ENCODE measurements at places on chromosomes 6 and 20. TPM values are rescaled to one million over a fixed set of nuclear protein-coding genes. Genes with fewer than 3 reads are reported as not detected.

Gene CCN5
- total RNA-seq: 112 TPM

DNA sequence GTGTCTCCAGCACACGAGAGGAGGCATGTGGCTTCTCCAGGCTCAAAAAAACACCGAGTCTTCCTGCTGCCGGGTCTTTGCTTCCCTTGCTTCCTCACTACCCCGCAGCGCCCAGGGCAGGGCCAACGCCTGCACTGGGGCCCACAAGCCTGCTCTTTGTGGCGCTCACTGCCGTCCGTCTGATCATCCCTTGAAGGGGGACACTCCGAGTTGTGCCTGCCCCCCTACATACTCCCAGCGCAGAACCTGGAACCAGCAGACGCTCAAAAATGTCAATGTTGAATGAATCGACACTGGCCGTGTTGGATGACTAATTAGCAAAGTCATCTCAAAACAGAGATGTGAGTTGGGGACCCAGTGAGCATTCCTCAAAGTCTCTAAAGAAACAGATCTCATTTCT is 8.1 kb upstream of the ARFGAP1 start:
- H3K36me3 ChIP-seq: no peaks in the 10 kb centered on the region
- no peaks in the 10 kb centered on the region for H3K4me1 ChIP-seq
- no peak overlapping the region for H3K27ac ChIP-seq
- H3K4me3 ChIP-seq: no peak overlapping the region
- H3K27me3 ChIP-seq: peaks cover 49% of the 10 kb centered on the region

- no peaks in the 10 kb centered on the region for H3K36me3 ChIP-seq
- no peak for DNase-seq
- no peak overlapping the region for H3K4me3 ChIP-seq
- H3K4me1 ChIP-seq: peaks cover 42% of the 10 kb centered on the region
- H3K27me3 ChIP-seq: no peaks in the 10 kb centered on the region
- peak overlapping the region; percentile 44 for H3K27ac ChIP-seq
These were observed 71.9 kb downstream of the TMEM170B start for GRCh38 chr6:11609324-11610071.

Gene FAM83C
- not detected for total RNA-seq

DNA sequence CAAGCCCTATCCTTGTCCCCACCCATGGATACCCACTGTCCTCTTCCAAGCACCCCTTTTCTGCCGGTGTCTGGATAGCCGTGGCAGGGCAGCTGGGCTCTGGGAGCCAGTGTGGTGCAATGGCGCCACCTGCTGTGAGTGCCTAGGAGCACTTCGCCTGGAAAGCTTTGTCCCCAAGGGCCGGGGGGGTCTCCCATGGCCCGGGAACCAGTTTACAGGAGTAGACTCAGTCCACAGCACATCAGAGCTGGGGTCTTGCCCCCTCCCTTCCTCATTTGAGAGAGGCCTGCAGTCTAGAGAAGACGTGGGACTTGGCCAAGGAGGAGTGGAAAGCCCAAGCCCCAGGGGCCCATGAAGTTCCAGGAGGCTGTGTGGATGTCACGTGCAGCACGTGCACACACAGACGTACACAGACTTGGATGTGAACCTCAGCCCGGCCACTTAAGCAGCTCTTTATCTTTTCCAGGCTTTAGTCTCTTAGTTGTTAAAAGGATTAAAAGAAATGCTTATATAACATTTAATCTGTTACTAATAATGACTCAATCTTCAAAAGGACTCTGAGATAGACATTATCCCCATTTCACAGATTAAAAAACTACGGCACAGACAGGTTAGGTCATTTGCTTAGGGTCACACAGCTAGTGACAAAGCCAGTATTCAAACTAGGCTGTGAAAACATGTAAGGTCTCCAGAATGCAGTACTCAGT is 40.9 kb upstream of the CDH22 start:
- no peaks in the 10 kb centered on the region for H3K27me3 ChIP-seq
- H3K4me3 ChIP-seq: no peak overlapping the region
- no peaks in the 10 kb centered on the region for H3K4me1 ChIP-seq
- no peak overlapping the region for H3K27ac ChIP-seq
- no peak for DNase-seq

GRCh38 chr6:18260448-18261106 is 3.8 kb downstream of the DEK start:
- peaks cover 27% of the 10 kb centered on the region for H3K36me3 ChIP-seq
- H3K27me3 ChIP-seq: no peaks in the 10 kb centered on the region
- H3K27ac ChIP-seq: peak overlapping the region; percentile 9
- peaks cover 15% of the 10 kb centered on the region for H3K4me1 ChIP-seq
- no peak overlapping the region for H3K4me3 ChIP-seq

- peaks cover 32% of the 10 kb centered on the region for H3K4me1 ChIP-seq
- peaks cover 54% of the 10 kb centered on the region for H3K27me3 ChIP-seq
- H3K4me3 ChIP-seq: peak overlapping the region; percentile 48
- DNase-seq: peak; percentile 72
- H3K36me3 ChIP-seq: no peaks in the 10 kb centered on the region
These were observed 20.0 kb upstream of the NFATC2 start for GRCh38 chr20:51562332-51563173.

DNA sequence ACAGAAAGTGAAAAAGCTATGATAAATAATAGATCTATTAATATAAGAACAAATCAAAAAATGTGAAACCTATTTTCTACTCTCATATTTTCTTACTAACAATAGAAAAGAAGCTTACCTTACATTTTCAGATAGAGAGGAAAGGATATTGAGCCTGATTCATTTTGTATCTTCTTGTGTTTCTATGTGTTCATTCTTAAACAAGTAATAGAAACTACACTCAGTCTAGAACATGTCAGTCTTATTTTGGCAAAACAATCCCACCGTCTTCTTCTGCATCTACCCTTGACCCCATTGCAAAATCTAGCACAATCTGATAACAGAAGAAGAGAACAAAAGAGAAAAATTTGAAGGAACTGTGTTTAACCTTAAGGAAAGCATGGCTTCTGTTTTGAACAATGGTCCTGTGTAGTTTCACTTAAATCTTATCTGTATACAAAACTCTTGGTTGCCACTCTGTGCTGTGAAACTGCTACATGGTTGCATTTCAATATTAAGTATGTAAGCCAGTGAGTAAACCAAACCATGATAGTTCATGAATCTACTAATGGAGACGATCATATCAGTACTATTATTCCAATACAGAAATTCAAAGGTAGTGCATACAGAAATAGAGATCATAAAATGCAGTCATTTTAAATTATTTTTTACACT is 69.5 kb upstream of the LGSN start:
- H3K4me3 ChIP-seq: no peak overlapping the region
- H3K27me3 ChIP-seq: no peaks in the 10 kb centered on the region
- H3K36me3 ChIP-seq: no peaks in the 10 kb centered on the region
- no peaks in the 10 kb centered on the region for H3K4me1 ChIP-seq

Gene RHAG
- total RNA-seq: not detected

Gene CD93
- 160 TPM for total RNA-seq

- H3K4me1 ChIP-seq: peaks cover 68% of the 10 kb centered on the region
- no peak overlapping the region for H3K27ac ChIP-seq
- DNase-seq: peak; percentile 69
- H3K4me3 ChIP-seq: no peak overlapping the region
These were observed 5.1 kb downstream of the RREB1 start for GRCh38 chr6:7112741-7113313.

DNA sequence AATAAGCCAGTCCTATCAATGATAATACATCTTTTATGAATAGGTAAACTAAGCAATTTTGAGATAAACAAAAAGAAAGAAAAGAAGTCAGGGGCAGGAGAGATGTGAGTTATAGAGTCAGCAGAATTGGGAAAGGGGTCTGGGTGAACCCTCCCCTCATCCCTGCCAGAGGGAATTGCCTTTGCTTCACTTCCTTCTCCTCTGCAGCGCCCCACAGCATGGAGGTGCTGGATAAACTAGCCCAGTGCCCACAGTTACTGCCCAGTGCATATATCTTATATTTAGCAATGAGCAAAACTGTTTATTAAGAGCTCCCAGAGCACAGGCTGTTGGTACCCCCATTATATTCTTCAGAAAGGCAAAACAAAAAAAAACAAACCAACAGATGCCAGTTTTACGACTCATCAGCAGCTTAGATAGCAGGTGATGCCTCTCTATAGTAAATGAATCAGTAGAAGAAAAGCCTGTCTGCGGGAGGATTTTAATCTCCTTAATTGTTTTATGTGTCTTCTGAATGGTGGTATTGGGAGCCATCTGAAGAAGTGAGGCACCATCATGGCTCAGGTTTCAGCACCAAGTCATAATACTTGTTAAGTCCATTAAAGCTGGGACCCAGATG is 419.2 kb downstream of the EPM2A start:
- H3K4me1 ChIP-seq: no peaks in the 10 kb centered on the region
- H3K36me3 ChIP-seq: no peaks in the 10 kb centered on the region
- H3K4me3 ChIP-seq: no peak overlapping the region

- H3K36me3 ChIP-seq: no peaks in the 10 kb centered on the region
- no peak overlapping the region for H3K27ac ChIP-seq
- no peak overlapping the region for H3K4me3 ChIP-seq
- H3K27me3 ChIP-seq: no peaks in the 10 kb centered on the region
- H3K4me1 ChIP-seq: no peaks in the 10 kb centered on the region
These were observed 326.7 kb upstream of the NOX3 start for GRCh38 chr6:155782320-155782731.

GRCh38 chr20:61449916-61450315 is 197.9 kb downstream of the CDH4 start:
- no peak overlapping the region for H3K27ac ChIP-seq
- H3K4me1 ChIP-seq: no peaks in the 10 kb centered on the region
- no peak for DNase-seq

DNA sequence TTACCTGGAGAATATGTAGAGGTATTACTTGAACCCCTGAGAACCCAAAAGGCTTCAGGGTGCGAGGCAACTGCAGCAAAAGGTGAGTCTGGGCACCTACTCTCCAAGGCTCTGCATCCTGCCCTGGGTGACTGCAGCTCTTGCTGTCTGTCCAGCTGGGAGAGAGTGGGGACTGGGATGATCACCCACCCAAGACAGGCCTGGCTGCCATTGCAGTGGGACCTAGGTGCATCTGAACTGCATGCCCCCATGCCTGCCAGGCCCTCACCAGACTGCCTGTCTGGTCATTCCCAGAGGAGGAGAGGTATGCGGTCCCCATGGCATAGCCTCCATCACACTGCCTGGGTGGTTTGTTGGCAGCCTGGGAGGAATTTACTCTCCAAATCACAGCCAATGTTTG is 563.9 kb downstream of the TFAP2A start:
- DNase-seq: no peak
- no peaks in the 10 kb centered on the region for H3K4me1 ChIP-seq
- H3K27ac ChIP-seq: no peak overlapping the region
- no peak overlapping the region for H3K4me3 ChIP-seq

DNA sequence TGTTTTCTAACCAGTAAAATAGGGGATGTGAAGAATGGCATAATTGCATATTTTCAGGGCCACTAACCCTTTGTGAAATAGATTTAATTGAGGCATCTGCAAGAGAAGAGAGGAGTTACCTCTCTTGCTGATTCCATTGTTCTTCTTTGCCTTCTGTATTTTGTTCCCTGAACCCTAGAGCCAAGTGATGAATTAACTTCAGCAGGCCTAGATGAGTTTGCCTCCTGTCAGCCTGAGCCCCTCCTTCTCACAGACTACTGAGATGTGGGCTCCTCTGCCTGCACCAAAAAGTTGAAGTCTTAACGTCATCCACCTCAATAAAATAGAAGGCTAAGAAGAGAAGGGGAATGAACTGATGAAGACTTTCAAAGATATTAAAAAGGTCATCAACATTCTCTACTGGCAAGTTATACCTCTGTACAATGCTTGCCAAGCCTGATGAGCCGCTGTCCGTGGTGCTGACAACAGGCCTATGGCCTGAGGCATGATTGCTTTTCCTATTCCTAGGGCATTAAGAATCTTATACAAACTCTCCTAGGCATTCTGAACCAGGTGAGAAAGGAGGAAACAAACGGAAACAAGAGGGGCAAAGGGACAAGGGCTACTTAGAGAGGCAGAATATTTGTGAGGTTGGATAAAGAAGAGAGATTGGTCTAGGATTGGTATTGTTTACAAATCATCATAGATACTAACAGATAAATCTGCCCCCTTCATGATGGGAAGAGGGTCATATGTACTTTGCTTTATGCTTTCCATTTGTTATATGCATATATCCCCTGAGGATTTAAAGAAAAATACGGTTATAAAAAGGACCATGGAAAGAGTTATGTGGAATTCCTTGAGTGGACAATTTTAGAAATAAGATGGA is 46.8 kb downstream of the CD24 start:
- no peaks in the 10 kb centered on the region for H3K4me1 ChIP-seq
- H3K4me3 ChIP-seq: no peak overlapping the region
- DNase-seq: peak; percentile 72
- H3K36me3 ChIP-seq: no peaks in the 10 kb centered on the region
- no peaks in the 10 kb centered on the region for H3K27me3 ChIP-seq

DNA sequence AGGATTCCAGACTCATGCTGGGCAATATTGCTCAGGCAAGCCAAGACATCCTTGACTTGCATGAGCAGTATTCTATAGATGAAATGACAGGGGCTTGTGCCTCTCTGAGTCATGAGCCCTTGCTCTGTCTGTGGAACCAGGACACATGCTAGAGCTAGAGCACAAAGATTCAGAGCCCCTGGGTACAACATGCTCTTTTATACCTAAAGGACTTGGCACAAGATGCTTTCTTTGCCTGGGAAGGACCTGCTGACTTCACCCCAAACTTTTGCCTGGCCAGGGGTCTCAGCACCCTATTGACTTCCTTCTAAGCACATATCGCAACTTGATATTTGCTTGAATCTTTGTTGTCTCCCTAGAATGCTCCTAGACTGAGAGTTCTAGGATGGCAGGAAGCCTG is 27.4 kb downstream of the TGM6 start:
- H3K27me3 ChIP-seq: peaks cover 4% of the 10 kb centered on the region
- H3K4me1 ChIP-seq: no peaks in the 10 kb centered on the region
- H3K4me3 ChIP-seq: no peak overlapping the region
- no peaks in the 10 kb centered on the region for H3K36me3 ChIP-seq

GRCh38 chr20:57564951-57565642 is 4.2 kb downstream of the PCK1 start:
- no peak overlapping the region for H3K27ac ChIP-seq
- H3K36me3 ChIP-seq: no peaks in the 10 kb centered on the region
- H3K4me1 ChIP-seq: no peaks in the 10 kb centered on the region

Gene CASS4
- 40.2 TPM for total RNA-seq

- H3K27ac ChIP-seq: no peak overlapping the region
- H3K4me3 ChIP-seq: no peak overlapping the region
- H3K27me3 ChIP-seq: no peaks in the 10 kb centered on the region
- H3K4me1 ChIP-seq: no peaks in the 10 kb centered on the region
These were observed 52.2 kb downstream of the SAMD5 start for GRCh38 chr6:147560670-147561069.

- H3K36me3 ChIP-seq: no peaks in the 10 kb centered on the region
- no peak overlapping the region for H3K27ac ChIP-seq
- H3K27me3 ChIP-seq: no peaks in the 10 kb centered on the region
These were observed 142.8 kb upstream of the PTPRK start for GRCh38 chr6:128663238-128663637.

Gene CGA
- total RNA-seq: not detected

- peaks cover 6% of the 10 kb centered on the region for H3K27me3 ChIP-seq
- no peak overlapping the region for H3K27ac ChIP-seq
- H3K4me3 ChIP-seq: no peak overlapping the region
- H3K4me1 ChIP-seq: no peaks in the 10 kb centered on the region
- no peaks in the 10 kb centered on the region for H3K36me3 ChIP-seq
- no peak for DNase-seq
These were observed 48.4 kb upstream of the CDYL start for GRCh38 chr6:4727671-4728435.

All from upper lobe of right lung (tissue), 1 donor.